ENCODE measurements at places on chromosomes 2 and 18. TPM values are rescaled to one million over a fixed set of nuclear protein-coding genes. Genes with fewer than 3 reads are reported as not detected.

DPP4 gene
- 3.6 TPM for total RNA-seq

- no peaks in the 10 kb centered on the region for H3K27me3 ChIP-seq
- no peak overlapping the region for H3K4me3 ChIP-seq
- H3K27ac ChIP-seq = no peak overlapping the region
- H3K4me1 ChIP-seq = 0 out of 2 replicates have a peak, but pooled peaks cover 3% of the 10 kb centered on the region
- H3K36me3 ChIP-seq = 0 out of 2 replicates have a peak, but pooled peaks cover 2% of the 10 kb centered on the region
Measured at GRCh38 chr2:210611466-210611865, 55.1 kb downstream of the CPS1 start.

RTP5 gene
- total RNA-seq = not detected

GRCh38 chr2:234632527-234633391 lies 135.9 kb upstream of the ARL4C start:
- no peak overlapping the region for H3K4me3 ChIP-seq
- H3K4me1 ChIP-seq = peaks cover 61% of the 10 kb centered on the region
- H3K27me3 ChIP-seq = no peaks in the 10 kb centered on the region
- H3K36me3 ChIP-seq = peaks cover 21% of the 10 kb centered on the region
- DNase-seq = no peak
- H3K27ac ChIP-seq = peak overlapping the region; percentile 96

GRCh38 chr2:95231723-95232122 lies 24.4 kb downstream of the ZNF892 start:
- H3K4me1 ChIP-seq = no peaks in the 10 kb centered on the region
- H3K4me3 ChIP-seq = no peak overlapping the region
- DNase-seq = peak; percentile 94

DNA sequence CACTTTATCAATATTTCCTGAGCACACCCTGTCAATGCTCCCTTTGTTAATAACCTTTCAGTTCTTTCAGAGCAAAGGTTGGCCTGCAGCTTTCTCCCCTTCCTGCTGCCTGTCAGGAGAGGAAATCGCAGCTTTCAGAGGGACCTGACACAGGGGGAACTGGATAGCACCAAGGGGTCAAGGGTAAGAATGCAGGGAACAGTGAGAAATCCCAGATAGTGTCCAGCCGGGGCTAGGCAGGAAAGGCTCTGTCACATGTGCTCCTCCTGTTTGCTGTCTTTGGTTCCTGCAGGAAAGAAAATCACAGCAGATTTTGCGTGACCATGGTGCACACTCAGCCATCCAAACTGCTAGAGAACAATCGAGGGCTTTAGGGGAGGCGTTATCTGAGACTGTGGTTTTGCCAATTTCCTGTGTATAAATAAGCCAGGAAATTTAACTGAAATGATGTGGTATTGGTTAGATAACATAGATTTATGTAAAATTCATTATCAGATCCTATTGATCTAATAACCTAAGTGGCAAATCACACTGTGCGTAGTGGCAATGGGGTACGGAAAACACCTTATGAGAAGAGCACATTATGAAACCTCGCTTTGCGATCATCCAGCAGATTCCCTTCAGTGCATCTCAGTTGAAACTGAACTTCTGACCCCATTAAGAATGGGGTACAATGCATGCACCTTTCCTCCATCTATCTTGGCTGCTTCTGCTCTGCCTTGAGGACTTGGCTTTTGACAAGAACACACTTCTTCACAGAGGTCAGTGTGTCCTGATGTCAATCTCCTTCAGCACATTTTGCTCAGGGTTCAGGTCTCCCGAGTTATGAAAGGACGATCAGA lies 178.0 kb downstream of the ICOS start:
- H3K36me3 ChIP-seq = no peaks in the 10 kb centered on the region
- DNase-seq = no peak
- peaks cover 32% of the 10 kb centered on the region for H3K4me1 ChIP-seq
- no peak overlapping the region for H3K27ac ChIP-seq
- H3K27me3 ChIP-seq = no peaks in the 10 kb centered on the region

DNA sequence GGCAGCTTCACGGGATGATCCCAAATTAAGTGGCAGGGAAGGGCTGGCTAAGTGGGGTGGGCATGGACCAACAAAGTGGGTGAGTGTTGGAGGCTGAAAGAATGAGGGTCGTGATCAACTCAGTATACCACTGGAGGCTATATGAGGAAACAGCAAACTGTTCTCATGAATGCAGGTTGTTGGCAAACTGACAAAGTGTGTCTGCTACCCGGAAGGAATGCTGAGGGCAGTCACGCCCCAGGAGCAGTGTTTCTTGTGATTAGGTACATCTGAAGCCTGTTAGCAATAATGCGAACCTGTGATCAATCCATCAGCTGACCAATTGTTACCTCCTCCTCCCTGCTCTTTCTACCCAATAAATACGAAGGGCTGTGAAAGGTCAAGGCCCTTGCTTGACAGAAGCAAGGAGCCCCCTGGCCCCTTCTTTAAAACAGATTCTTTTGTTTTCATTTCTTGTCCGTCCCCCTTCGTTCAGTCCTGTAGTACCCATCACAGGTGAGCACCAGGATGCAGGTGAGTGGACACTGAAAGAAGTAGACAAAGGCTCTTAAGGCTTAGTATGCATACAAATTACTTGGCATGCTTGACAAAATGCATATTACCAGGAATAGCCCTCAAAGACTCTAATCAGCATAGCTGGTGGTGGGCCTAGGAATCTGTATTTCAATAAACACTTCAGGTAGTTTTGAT lies 67.9 kb downstream of the LOXHD1 start:
- H3K4me1 ChIP-seq = peaks cover 10% of the 10 kb centered on the region
- DNase-seq = no peak
- no peak overlapping the region for H3K27ac ChIP-seq
- H3K27me3 ChIP-seq = no peaks in the 10 kb centered on the region
- no peaks in the 10 kb centered on the region for H3K36me3 ChIP-seq

Data from WTC11 (cell line).